ENCODE measurements at places on chromosomes 3 and 15.

DNA sequence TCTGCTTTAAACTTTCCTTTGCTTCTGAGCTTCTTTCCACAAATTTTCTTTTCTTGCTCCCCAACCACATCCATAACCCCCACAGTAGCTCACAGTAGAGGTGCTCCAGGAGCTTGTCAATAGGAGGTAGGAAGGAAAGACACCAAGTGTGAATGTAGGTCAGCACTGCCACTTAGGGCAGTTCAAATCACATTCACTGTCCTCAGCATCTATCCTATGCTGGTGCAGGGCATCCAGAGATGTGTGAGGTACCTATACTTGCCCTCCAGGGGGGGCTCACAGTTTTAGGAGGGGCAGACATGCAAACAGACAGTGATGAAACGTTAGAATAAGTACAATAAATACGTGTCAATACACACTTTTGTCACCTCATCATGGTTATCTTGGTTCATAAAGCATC is 1.5 kb upstream of the SPSB4 start:
- peak; percentile 61 for DNase-seq

DNA sequence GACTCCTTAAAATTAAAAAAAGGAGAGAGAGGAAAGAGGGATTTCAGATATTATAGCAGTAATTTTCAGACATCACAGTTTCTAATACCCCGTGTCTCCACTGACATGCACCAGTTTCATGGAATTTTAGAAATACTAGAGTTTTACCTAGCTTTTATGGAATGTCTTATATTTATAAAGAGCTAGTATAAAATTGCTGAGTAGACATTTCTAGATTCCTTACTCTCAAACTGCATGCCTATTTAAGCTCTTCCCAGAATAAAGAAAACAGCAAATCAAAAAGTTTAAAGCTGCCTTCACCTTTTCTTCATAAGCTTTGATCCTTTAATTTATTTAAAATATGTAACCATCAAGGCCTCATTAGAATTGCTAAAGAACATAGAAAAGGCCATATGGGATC is 247.4 kb upstream of the IL12A start:
- no peak for DNase-seq

GRCh38 chr15:43237842-43238470 is 17.1 kb upstream of the EPB42 start:
- no peak for DNase-seq

DNA sequence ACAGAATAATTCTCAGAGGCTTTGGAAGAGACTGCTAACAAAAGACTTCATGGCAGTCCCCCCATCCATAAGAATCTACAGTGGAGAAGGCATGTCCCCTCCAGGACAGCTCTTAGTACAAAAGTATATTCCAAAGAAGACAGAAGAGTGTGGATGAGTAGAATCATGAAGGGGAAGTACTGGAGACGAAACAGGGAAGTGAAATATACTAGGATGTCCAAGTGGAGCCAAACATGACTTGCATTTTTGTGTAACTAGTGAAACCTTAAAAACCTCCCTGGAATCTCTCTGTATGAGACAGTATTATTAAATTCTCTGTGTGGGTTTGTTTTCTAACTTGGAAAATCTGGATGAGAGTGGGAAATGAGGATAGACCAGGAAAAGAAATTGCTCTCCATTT is 312.4 kb downstream of the RSL24D1 start:
- no peak for DNase-seq

- DNase-seq = no peak
Measured at GRCh38 chr15:98438326-98438725, 210.0 kb upstream of the IGF1R start.

DNA sequence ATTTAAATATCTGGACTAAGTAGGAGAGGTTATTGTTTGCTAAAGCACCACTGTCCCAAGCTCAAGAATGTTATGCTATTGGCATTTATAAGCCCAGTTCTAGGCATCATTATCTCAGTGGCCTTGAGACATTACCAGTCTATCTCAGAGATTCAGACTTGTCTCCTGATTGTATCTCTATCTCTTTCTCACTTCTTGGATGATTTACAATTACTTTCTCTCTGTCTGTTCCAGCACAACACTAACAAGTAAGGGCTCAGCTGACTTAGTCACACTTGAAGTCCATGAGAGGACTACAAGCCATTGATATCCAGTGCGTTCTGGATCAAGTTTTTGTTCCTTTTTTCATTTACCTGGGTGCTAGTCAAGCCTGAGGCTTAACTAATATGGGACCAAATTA is 60.2 kb downstream of the TRIM69 start:
- no peak for DNase-seq

- DNase-seq = no peak
Measured at GRCh38 chr3:63990733-63991132, 32.6 kb downstream of the PSMD6 start.

- DNase-seq = no peak
Measured at GRCh38 chr3:42505849-42506410, 3.5 kb downstream of the VIPR1 start.

- no peak for DNase-seq
Measured at GRCh38 chr3:88828466-88828865, 279.0 kb upstream of the EPHA3 start.

DNA sequence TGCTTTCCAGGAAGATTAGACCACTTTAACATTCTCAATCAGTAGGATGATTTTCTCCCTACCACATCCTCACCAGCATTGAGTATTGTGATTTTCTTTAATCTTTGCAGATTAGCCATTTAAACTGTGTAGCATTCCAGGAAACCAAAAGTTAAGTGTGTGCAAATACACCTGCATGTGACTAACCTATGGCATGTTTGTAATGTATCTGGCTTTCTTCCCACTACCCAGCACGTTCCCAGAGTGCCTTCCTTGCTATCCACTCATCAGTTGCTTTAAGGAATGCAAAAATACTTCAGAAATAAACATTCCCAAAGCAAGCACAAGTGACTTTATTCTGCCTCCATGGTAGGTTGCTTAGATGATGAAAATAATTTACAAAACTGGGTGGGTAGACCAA is 74.2 kb downstream of the ATG7 start:
- DNase-seq = no peak

DNA sequence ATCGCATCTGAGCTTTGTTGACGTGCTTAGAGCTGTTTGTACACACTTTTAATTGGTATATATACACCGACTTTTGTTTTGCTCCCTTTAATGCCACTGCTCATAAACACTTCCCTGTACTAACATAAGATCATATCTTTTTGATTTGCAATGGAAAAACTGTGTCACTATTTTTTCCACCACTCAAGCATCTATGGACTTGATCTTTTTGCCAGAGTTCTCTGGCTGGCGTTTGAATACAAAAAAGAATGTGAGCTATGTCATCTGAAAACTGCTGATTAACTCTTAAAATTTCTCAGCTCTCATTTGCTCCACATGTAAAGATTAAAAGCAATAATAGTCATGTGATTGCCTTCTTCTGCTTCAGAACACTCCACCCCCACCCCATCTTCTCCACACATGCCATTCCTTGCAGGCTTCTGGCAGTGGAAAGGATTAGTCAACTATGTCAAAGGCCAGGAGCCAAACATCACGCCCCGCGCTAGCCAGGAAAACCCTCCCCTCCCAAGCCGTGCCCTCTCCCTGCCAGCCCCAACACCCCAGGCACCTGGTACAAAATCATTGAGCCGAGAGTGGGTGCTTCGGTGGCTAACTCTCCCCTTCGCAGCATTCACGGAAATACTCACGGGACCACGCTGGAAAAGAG is 123.4 kb upstream of the MEF2A start:
- no peak for DNase-seq

Measured in NCI-H1694 treated with DMSO at 0.1 percent for 48 hours (cell line).